Prostate gland (tissue), 2 donors: ENCODE measurements at places on chromosomes 5 and 9. TPM values are rescaled to one million over a fixed set of nuclear protein-coding genes. Genes with fewer than 3 reads are reported as not detected.

DNA sequence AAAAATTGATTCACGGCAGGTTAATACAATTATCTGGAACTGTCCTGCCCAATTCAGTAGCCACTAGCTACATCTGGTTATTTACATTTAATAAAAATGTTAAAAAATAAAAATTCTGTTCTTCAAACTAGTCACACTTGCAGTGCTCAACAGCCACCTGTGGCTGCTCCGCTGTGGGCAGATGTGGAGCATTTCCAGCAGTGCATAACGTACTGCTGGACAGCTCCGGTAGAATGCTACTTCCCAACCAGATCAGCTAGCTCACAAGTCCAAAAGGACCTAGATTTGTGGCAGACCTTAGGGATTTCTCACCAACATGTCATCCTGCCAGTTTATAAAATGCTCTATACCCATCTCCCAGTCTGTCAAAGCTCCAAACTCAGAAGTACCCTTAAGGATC, 42.8 kb downstream of the SETX start:
- H3K36me3 ChIP-seq: no peaks in the 10 kb centered on the region
- H3K27me3 ChIP-seq: no peaks in the 10 kb centered on the region
- H3K4me1 ChIP-seq: peaks cover 3% of the 10 kb centered on the region
- no peak for DNase-seq
- no peak overlapping the region for H3K27ac ChIP-seq

- no peak overlapping the region for H3K27ac ChIP-seq
- no peak for DNase-seq
- H3K36me3 ChIP-seq: no peaks in the 10 kb centered on the region
- no peak overlapping the region for H3K4me3 ChIP-seq
Measured at GRCh38 chr5:756171-756570, 28.4 kb downstream of the ZDHHC11B start.

DNA sequence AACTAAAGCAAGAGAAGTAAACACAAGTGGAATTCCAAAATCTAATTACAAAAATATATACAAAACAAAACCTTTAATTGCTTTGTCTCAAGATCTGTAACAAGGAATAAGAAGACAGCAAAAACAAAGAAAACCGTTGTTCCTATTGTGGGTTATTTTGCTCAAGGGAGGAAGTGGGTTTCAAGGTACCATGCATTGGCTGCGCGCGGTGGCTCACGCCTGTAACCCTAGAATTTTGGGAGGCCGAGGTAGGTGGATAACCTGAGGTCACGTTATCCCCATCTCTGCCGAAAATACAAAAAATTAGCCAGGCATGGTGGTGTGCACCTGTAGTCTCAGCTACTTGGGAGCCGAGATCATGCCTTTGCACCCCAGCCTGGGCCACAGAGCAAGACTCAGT, 12.1 kb upstream of the IQGAP2 start:
- DNase-seq: no peak
- H3K27ac ChIP-seq: no peak overlapping the region
- H3K36me3 ChIP-seq: no peaks in the 10 kb centered on the region
- H3K4me3 ChIP-seq: no peak overlapping the region

- no peak overlapping the region for H3K4me3 ChIP-seq
- no peak overlapping the region for H3K27ac ChIP-seq
- H3K27me3 ChIP-seq: no peaks in the 10 kb centered on the region
- no peaks in the 10 kb centered on the region for H3K4me1 ChIP-seq
Measured at GRCh38 chr5:43137326-43137725, 16.6 kb downstream of the ZNF131 start.

- no peaks in the 10 kb centered on the region for H3K27me3 ChIP-seq
- no peak overlapping the region for H3K4me3 ChIP-seq
- DNase-seq: peak; percentile 36
- no peaks in the 10 kb centered on the region for H3K36me3 ChIP-seq
Measured at GRCh38 chr5:157761690-157762621, 18.4 kb downstream of the LSM11 start.

PCDHGA6 gene
- total RNA-seq: 8.4 TPM
